ENCODE measurements at places on chromosomes 2 and 18.

- peak; percentile 21 for DNase-seq
These were observed 201.0 kb downstream of the MBD2 start for GRCh38 chr18:54023471-54023870.

DNA sequence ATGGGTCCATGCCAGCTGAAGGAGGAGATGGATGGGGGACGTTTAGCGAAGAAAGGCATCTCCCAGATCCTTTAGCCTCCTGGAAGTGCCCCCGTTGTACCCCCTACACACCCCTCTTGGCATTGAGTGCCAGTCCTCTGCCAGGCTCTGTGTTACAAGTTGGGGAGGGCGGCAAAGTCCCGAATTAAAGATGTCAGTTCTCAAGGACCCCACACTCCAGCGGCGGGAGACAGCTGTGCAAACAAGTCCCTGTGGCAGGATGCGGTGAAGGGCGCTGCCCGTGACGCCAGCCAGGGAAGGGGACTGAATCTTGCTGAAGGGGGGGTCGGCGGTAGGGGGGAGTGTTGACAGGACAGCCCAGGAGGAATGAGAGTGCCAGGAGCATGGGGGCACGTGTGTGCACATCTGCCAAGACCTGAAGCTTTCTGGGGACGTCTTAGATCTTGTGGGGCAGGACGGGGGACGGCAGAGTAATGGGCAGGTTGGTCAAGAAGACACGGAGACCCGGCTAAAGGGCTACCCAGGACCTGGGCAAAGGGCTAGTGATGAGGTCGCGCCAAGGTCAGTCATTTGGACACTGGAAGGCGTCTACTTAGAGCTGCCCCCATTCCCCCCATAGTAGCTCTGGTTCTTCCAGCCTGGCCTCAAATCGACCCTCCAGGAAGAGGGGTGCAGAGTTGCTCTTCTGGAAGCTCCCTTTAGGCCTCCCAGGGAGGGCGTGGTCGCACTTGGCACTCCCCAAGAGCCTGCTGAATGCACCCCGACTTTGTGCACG is 2.8 kb upstream of the CTDSP1 start:
- peak; percentile 44 for DNase-seq

DNA sequence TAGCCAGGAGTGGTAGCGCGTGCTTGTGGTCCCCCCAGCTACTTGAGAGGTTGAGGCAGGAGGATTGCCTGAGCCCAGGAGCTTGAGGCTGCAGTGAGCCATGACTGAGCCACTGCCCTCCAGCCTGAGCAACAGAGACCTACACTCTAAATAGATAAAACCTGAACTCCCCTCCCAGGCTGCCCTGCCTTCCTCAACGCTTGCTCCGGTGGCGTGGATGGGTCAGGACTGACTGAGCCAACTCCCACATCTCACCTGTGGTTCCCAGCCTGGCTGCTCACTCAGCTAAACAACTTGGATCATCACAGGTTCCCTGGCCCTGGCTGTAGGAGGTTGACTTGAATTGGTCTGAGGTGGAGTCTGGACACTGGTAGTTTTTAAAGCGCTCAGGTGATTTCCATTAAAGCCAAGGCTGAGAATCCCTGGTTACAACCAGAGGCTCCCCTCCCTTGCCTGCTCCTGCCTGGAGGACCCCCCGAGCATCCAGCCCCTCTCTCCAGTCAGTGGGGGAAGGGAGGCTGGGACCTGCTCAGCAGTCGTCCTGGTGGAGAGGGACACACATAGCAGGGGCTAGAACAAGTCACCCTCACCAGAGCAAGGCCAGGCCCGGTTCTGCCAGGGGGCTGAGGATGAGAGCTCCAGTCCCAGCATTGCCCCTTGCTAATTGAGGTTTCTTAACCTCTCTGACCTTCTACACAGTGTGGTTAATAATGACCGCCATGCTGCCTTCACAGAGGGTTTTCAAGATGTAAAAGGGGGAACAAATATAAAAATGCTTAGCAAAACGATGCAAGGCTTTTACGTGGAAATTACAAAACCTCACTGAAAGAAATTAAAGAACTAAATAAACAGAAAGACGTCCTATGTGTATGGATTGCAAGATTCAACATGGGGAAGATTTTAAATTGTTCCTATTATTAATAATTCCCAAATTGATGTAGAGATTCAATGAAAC is 46.9 kb upstream of the TAF1B start:
- no peak for DNase-seq

GRCh38 chr2:182103526-182103925 is 117.9 kb downstream of the PPP1R1C start:
- DNase-seq = no peak

DNA sequence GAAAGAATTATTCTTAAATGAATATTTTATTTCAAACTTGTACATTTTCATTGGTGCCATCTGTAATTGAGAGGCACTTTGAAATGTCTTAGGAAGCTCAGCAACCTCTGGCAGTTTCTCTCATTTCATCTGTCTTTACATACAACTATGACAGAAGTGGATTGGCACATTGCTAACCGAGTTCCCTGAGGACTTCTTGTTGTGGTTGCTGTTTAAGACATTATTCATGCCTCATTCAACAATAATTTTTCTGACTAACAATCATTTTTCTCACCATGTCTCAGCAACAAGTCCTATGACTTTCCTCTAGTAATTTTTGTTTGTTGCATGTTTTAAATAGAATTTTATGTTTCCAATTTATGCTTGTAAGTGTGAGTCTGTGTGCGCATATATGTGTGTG is 284.0 kb upstream of the CWC22 start:
- DNase-seq = peak; percentile 59

GRCh38 chr2:105573490-105573889 is 171.2 kb upstream of the NCK2 start:
- no peak for DNase-seq

GRCh38 chr2:74876081-74876886 is 42.4 kb downstream of the HK2 start:
- peak; percentile 82 for DNase-seq

GRCh38 chr2:239729151-239729550 is 296.0 kb downstream of the NDUFA10 start:
- no peak for DNase-seq

GRCh38 chr2:45380131-45380836 is 230.8 kb downstream of the SRBD1 start:
- DNase-seq = peak; percentile 47

DNA sequence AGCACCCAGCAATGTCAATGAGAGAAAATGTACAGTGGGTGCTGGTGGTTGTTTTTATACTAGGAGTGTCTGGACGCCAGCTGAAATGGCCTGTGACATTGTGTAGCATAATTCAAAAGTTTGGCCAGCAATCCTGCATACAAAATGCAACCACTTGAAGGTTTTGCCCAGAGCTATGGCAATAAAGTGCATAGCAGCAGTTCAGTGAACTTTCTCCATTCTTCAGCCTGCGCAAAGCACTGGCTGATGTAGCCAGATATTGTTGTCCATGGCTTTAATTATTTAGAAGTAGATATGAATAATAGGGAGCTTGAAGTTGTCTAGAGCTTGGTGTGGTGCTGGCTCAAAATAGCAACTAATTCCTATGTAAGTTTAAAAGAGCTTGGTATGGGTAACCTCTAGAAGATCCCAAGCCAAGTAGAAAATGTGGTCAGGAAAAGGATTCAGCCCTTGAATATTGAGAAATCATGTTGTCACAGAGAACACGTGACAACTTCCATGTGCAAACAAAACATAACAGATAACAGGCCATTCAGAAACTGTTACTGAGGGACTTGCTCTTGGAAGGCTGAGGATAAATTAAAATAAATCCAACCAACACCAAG is 33.3 kb upstream of the PGAP1 start:
- peak; percentile 52 for DNase-seq

DNA sequence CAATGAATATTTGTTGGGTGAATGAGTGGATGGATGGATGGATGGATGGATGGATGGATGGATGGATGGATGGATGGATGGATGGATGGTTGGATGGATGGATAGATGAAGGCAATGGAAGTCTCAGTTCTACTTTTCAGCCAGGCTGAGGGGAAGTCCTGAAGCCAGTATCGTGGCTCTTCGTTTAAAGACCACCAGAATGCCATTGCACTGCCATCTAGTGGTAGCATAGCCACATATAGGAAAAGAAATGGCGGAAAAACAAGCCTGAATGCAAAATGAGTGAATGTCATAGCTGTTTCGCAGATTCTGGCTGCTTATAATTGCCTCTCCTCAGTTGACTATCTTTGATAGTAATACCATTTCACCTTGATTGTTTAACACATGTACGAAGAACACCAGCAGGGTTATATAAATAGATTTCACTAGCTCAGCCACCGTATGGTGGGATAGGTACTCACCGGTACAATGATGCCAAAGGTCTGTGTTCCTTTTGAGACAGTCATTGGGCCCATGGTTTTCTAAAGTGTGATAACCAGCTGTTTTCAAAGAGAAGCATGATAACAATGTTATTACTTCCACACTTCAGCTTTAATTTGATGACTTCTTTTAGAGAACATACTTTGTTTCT is 62.3 kb upstream of the GREB1L start:
- peak; percentile 84 for DNase-seq

DNA sequence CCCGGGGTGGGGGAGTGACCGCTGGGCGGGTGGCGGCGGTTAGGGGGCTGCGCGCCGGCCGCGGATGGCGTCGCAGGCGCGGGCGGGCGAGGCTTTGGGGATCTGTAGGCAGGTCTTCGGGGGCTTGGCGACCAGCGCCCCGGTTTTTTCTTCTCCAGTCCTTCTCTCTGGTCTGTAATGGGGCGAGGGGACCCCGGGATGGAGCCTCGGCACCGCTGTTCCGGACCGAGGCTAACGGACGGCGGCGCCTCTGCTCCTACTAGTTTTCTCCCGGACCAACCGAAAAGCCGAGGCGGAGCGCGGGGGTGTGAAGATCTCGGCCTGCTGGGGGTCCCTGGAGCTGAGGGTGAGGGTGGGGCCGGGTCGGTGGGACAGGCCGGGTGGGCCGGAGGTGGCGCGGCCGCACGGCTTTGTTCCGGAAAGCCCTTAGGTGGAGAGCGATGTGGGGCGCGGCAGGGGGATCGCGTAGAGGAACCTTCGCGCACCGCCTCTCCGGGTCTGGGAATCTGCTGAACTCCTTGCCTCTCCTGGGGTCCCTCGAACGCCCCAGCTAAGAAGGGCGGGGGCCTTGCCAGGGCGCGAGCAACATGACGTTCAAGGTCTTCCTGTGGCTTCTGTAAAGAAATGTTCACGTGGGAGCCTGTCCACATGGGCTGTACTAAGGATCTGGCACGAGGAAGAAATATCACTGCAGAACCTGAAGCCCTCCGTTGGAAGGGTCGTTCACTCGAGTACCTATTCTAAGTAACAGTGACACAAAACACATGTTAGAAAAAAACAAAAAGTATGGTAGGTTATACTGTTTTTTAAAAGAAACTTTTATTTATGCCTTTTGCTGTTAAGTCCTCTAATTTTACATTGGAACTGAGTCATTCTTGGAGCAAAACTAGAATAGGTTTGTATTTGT is 861 bp downstream of the SLC39A10 start:
- peak; percentile 83 for DNase-seq

DNA sequence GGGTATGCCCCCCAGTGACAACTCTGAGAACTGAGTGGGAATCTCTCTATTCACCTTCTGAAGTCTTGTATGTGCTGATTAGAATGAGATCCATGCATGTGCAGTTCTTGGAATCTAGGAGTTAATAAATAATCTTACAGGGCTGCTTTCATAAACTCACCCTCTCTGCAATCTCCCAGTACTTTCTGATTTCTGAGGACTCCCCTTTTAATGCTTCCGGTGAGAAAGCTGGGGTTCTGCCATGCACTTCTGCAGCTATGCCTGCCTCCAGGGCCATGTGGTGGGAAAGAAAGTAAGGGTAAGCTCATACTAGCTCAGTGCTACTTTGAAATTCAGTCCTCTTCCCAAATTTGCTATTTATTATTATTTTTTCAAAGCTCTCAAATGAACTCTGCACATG is 432.9 kb downstream of the MTX2 start:
- DNase-seq = no peak
